ENCODE measurements at places on chromosomes 12 and 14. TPM values are rescaled to one million over a fixed set of nuclear protein-coding genes. Genes with fewer than 3 reads are reported as not detected.

GRCh38 chr12:176321-177181 lies 37.4 kb downstream of the SLC6A12 start:
- DNase-seq, result peak; percentile 89

THAP2 gene
- total RNA-seq, result 10.6 TPM

DNA sequence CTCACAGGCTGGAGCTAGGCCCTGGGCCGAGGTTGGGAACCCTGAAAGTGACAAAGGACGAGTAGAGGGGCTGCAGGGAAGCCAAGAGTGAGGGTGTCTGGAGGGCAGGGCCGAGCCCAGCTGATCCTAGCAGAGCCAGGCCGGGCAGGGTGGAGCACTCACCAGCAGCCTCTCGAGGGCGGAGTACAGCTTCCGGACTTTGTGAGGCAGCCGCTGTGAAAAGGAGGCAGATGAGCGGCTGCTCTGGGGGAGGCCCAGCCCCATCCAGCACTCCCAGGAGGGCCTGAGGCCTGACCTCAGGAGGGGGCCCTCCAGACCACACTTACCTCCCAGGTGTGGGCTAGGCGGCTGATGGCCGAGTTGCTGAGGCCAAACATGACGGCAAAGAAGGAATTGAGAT lies 14.7 kb upstream of the ENDOU start:
- no peak for DNase-seq

GRCh38 chr12:108964371-108965352 lies 56.2 kb downstream of the SVOP start:
- DNase-seq, result peak; percentile 64

SMCO2 gene
- not detected for total RNA-seq

GRCh38 chr14:104467236-104467635 lies 112.3 kb upstream of the C14orf180 start:
- no peak for DNase-seq

DNA sequence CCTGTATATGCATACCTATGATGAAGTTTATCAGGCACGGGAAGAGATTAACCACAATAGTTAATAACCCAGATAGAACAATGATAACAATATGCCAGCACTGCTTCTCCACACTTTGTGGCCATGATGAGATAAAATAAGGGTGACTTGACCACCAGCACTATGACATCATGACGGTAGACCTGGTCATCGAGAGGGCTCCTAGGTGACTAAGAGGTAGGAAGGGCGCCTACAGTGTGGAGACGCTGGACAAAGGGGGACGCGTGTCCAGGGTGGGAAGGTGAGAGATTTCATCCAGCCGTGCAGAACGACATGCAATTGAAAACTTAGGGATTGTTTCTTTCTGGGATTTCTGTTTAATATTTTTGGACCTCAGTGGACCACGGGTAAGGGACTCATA lies 221.8 kb upstream of the RTL1 start:
- no peak for DNase-seq

GRCh38 chr12:132558042-132558856 lies 52.1 kb downstream of the LRCOL1 start:
- no peak for DNase-seq

GRCh38 chr12:2273288-2273687 lies 220.5 kb downstream of the CACNA1C start:
- DNase-seq, result peak; percentile 65

TMEM132C gene
- not detected for total RNA-seq

DDN gene
- total RNA-seq, result 3.4 TPM

AICDA gene
- total RNA-seq, result not detected

RASSF8 gene
- 27.4 TPM for total RNA-seq

C12orf42 gene
- 0.80 TPM for total RNA-seq

DNA sequence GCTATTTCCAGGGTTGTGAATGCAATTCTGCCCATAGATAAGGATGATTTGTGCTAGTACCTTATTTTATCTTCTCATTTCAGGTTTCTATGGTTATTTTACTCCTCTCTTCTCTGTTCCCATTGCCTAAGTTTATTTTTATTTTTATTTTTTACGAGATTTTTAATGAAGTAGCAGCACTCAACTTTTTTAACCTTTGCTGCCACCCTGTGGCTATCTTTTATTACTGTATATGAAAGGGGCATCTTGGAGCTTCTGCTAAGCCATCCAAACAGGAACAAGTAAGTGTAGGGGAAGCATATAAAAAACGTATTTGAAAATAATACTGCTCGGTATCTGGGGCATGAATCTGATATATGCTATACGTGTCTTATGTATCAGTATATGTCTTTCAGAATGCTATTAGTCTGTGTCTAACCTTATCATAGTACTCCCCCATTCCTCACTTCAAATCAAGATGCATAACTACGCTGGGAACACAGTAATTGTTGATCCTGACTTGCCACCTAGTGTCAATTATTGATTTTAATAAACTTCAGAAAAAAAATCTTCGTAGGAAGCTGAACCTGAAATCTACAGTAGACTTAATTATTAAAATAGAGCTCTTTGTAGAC lies 60.3 kb downstream of the KLRG1 start:
- DNase-seq, result peak; percentile 75

DNA sequence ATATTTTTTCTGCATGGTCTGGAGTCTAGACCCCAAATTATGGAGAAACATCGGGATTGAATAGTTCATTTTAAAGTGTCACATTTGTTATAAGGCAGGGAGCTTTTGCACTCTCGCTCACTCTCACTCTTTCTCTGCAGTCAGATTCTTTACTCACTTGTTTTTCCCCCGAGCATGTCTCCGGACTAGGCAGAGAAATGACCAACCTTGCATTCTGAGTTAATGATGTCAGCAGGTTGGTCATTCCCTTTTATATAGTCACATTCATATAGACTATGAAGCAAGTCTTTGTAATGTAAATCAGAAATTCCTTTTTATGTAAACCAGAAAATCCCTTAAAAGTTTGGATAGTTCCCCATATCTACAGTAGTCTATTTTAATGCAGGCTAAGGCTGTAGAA lies 4.1 kb downstream of the C12orf75 start:
- DNase-seq, result no peak

GRCh38 chr12:107474639-107475539 lies 210.7 kb upstream of the PWP1 start:
- peak; percentile 5 for DNase-seq

GLS2 gene
- total RNA-seq, result not detected

GRCh38 chr12:54625598-54625997 lies 9.1 kb downstream of the LACRT start:
- no peak for DNase-seq

DNA sequence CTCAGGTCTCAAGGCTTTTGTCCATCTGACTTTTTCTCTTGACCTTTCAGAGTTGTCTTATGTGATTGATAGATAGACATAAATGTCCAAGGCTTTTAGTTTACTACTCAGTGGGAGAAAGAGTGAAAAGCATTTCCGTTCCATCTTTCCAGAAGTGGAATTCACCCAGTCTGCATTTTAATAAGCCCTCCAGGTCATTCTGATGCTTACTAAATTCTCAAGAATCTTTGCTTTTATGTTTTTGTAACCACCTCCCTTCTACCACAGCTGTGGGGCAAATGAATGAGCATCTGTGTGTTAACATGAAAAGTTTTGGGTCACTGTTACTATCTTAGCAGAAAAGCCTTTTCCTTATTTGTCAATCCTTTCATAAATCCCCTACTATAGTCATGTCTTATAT lies 251.4 kb downstream of the LRIG3 start:
- peak; percentile 35 for DNase-seq

NOPCHAP1 gene
- total RNA-seq, result 6.1 TPM

AQP6 gene
- not detected for total RNA-seq

GRCh38 chr14:96084796-96085195 lies 45.6 kb downstream of the C14orf132 start:
- no peak for DNase-seq

DNA sequence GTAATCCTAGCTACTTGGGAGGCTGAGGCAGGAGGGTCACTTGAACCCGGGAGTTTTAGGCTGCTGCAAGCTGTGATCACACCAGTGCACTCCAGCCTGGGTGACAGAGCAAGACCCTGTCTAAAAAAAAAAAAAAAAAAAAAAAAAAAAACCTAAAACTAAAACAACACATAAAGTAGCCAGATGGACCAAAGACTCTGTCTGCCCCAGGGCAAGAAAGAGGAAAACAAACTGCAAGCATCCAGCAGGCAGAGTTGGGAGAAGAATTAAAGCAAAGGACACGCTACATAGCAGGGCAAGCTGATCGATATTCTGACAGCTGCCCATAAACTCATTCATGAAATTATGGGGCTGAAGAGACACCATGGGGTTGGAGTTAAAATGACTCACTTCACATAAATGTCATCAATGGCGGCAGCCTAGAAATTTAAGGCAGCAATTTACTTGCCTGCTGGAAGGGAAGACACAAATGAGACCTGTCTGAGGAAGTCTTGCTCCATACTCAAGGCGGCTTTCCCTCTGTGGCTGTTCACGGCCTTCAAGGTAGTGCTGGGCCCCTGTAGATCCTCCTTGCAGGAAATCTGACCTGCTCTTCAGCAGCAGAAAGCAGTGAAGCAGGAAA lies 259.1 kb upstream of the FKBP4 start:
- no peak for DNase-seq

- no peak for DNase-seq
Observed at GRCh38 chr12:53975479-53976152, 862 bp upstream of the HOTAIR start.

MFAP5 gene
- total RNA-seq, result 136 TPM

- no peak for DNase-seq
Observed at GRCh38 chr14:75183225-75183624, 6.8 kb upstream of the TMED10 start.

GRCh38 chr12:30304528-30304927 lies 391.1 kb downstream of the IPO8 start:
- no peak for DNase-seq

DNA sequence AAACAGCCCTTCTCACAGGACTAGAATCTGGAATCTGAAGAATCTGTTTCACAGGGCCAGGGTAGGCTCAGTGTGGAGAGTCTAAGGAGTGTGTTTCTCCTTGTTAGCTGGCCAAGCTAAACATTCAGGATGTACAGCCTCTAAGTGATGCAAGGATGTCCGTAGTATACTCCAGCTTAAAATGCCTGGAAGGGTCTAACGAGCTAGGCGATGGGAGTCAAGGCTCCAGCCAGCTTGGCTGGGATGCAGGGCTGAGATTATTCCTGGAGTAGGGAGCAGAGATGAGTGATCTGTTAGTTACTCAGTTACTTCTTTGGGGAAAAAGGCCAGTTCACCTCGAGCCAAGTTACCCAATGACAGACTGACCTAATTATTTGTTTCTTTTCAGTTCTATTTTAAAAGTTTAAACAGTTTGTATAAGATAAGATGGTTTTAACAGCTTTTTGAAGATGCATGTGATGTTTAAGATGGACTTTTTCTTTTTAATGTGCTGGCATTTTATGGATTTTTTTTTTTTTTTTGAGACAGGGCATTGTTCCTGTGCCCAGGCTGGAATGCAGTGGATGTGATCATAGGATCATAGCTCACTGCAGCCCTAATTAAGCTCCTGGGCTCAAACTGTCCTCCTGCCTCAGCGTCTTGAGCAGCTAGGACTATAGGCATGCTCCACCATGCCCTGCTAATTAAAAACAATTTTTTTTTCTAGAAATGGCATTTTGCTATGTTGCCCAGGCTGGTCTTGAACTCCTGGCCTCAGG lies 41.1 kb downstream of the SYNE2 start:
- DNase-seq, result no peak

DNA sequence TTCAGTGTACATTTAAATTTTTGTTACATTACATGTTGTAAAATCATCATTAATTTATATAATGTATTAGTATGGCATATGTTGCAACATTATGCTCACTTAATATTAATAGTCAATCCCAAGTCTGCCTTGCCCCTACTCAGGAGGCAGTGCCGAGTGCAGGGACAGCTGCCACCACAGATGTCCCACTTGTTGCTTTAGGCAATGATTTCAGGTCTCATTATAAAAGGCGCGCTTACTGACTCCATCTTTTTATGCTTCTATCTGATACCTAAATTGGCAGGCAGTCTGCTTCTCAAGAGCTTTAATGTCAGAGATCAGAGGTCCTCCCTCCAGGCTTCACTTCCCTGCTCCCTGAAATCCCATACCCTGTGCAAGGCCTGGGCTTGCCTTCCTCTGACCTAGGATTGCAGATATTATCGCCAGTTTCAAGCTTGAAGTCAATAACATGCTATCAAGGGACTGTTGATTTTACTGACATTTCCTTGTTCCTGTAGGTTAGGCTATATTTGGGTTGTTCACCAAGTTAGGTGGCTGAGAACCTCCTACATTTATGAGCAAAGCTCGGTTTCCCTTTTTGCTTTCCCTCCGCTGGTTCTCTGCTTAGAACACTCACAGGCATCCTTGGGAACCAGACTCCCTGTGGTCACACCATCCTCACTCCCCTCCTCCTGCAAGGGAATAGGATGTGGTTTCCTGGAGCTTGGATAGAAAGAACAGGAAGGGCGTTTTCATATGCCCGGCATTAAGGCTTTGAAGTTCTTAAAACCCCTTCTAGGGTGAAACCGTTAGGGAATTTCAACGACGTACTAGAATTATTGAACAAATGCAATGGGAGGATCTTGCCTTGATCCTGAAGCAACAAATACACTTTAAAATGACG lies 208.4 kb upstream of the FKBP4 start:
- DNase-seq, result no peak

- peak; percentile 89 for DNase-seq
Observed at GRCh38 chr12:6372403-6373003, 2.9 kb downstream of the SCNN1A start.

DNA sequence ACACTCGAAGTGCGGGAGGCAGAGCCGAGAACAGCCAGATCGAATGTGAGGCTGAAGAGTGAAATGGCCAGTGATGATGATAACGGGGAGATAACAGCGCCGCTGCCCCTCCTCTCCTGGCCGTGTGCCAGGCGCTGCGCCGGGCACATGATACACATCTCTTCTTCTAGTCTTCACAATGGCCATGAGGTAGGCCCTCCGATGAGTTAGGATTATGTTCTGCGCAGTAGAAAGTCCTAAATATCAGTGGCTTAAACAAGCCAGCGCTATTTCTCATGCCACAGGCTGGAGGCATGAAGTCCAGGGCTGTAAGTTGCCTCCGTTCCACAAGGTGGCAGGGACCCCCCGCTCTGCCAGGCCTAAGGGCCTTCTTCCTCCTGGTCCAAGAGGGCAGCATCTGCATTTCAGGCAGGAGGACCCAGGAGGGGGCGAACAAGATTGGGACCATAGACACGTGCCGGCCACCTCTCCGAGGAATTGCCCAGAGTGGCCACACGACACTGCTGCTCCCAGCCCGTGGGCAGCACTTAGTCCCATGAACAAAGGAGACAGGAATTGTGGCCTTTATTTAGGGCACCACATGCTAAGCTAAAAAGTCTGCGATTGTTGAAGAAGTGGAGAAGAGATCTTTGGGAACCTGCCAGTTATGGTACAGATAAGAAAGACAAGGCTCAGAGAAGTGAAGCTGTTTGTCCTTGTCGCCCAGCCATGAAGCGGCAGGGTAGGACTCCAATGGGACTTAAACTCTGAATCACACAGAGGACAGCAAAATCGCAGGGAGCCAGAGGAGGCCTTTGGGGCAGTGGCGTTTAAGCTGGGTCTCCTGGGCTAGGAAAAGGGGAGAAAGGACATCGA lies 10.9 kb upstream of the HVCN1 start:
- no peak for DNase-seq
